Brain pericyte (primary cell): ENCODE measurements at places on chromosomes 6 and 20.

GRCh38 chr6:43989581-43990146 is 137.6 kb downstream of the MRPL14 start:
- no peak for DNase-seq

DNA sequence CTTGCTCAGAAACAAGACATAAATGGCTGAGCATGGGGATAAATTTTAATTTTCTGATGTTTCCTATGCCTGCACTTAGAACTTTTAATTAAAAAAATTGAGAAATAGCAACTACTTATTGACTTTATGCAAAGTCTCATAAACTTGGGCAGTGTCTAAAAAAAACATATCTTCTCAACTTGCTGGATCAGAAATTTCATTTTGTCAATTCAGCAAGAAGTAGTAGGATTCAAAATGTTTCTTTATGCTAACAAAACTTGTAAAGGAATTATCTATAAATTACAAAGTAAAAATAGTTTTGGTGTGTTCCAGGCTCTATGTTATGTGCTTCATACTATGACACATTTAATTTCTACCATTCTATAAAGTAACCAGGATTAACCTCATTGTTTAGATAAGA is 562.2 kb upstream of the IMPG1 start:
- no peak for DNase-seq

DNA sequence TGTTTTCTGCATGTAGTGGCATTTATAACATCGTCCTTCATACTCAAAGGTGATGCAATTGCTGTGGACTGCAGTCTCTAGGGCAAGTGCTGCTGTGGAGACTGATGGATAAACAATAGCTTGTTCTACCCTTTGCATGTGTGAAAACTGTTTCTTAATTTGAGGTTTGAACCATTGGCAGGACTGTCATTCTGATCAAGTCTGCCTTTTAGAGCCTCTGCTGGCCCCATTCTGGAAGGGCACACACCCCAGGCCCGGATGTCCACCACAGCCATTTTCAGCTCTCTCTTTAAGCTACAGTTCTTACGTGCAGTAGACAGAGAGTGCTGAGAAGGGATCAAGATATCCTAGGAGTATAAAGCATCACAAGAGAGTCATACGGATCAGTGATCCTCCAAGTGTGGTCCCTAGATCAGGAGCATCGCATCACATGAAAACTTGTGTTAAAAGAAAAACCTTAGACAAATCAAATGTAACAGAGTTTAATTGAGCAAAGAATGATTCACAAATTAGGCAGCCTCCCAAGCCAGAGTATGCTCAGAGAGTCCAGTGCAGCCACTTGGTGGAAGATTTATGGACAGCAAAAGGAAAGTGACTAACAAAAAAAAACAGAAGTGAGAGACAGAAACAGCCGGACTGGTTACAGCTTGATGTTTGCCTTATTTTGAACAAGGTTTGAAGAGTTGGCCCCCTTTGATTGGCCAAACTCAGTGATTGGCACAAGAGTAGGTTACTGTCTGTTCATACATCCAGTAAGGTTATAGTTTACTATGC is 52.0 kb downstream of the FRK start:
- no peak for DNase-seq

GRCh38 chr20:54197621-54198604 is 10.0 kb upstream of the PFDN4 start:
- no peak for DNase-seq

DNA sequence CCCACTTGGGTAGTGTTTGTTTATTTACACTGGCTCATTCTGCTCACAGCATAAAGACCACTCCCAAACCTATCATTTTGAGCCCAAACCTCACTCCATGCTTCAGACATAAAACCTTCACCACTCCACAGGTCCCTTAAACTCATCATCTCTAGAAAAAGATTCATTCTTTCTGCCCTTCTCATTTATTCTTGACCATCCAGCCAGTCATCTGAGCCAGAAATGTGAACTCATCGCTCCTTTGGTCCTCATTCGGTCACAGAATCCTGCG is 12.4 kb downstream of the TPMT start:
- DNase-seq = no peak

GRCh38 chr20:50043573-50044352 is 61.0 kb downstream of the SNAI1 start:
- DNase-seq = no peak

DNA sequence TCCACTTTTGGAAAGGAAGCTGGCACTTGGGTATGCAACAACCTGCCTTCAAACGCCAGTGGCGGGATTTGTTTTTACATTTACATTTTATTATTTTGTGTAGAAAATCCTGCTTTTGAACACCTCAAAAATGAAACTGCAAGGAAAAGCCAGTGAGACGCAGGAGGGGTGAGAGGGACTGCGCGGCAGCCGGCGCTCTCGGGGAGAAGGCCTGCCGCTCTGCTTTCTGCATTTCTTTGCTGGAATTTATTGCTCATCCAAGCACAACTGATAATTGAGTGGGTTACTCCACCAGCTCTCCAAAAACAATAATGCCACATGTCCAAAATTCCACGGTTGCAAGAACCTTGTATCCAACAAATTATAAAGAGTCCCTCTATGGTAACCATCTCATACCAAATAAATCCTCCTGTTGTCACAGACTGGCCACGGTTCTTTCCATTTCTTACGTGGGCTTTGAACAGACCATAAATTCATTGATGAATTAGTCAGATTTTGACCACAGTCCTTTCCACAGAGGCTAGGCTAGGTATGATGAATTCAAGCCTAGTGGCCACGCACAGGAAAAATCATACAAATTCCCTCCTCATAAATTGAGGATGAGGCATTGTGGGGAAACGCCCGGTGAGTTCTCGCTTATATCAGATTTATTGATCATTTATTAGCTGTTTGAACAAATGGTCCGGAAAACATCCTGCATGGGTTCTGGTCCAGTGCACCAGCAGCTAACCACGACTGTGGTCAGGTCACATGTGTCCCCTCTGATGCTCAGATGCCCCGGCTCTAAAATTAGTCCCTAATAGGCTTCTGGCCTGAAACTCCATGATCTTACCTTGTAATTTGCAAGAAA is 31.6 kb upstream of the FOXC1 start:
- DNase-seq = no peak

- DNase-seq = no peak
Measured at GRCh38 chr6:16985513-16986284, 116.2 kb upstream of the STMND1 start.

- DNase-seq = no peak
Measured at GRCh38 chr6:147135211-147135681, 69.0 kb upstream of the STXBP5 start.

DNA sequence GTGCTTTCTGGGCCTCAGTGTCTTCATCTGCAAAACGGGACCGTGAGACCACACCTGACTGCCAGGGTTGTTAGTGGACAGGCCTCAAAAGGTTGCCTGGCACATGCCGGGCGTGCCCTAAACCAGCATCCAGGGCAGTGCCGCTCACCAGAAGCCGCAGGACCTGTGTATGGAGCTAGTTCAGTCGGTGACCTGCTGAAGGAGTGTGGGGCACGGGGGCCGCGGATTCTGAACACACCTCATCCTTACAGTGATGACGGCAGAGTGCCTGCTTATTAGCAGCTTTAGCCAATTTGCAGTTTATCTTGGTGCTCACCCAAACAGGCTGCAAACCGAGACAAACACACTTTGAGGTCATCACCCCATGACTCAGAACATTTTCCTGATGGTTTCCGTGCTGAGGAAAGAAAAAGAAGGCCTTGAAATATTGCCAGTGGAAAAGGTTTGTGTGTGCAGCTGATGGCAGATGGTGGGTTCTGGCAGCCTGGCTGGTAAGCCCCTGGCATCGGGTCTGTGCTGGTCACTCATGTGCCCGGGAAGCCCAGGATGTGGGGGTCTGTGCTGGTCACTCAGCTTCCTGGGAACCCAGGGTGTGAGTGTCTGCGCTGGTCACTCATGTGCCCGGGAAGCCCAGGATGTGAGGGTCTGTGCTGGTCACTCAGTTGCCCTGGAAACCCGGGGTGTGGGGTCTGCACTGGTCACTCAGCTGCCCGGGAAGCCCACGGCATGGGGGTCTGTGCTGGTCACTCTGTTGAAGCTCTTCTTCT is 153.8 kb downstream of the ERMARD start:
- DNase-seq = no peak

- no peak for DNase-seq
Measured at GRCh38 chr20:23884136-23884770, 4.7 kb upstream of the CST5 start.

- DNase-seq = no peak
Measured at GRCh38 chr6:35686436-35686835, 2.3 kb downstream of the FKBP5 start.

DNA sequence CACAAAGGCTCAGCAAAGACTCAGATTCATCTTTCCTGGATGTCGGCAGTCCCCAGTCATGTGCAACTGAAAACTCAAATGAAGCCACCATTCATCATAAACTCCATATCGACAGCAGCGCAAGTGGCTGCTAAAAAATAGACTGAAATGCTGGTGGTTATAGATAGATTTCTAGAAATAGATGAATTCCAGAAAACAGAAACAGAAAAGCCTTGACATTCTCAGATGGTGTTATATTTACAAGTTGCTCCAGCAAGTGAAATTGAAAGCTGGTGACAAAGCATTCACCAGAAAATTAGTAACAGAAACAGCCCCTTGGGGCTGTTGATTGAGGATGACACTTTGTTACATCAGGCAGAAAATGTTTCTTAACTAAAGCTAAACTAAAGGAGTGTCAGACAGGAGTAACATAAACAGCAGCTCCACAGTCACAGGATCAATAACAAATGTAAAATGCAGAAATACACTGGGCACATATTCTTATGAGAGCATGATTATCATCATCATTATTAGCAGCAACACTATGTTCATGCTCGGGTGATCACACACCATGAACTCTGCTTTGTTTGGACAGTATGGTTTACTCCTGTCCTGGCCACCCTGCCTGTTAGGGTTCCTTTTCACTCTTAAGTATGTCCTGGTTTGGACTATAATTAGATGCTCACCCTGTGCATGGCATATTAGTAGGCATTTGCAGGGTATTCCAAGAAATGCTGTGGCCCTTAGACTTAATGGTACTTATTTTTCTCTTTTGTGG is 36.4 kb upstream of the SLC35F1 start:
- no peak for DNase-seq
